ENCODE measurements at places on chromosomes 16 and 17. TPM values are rescaled to one million over a fixed set of nuclear protein-coding genes. Genes with fewer than 3 reads are reported as not detected.

Gene RARA
- total RNA-seq: 85.5 TPM

- H3K27me3 ChIP-seq: no peaks in the 10 kb centered on the region
- H3K4me1 ChIP-seq: peaks cover 14% of the 10 kb centered on the region
- H3K27ac ChIP-seq: no peak overlapping the region
- peaks cover 60% of the 10 kb centered on the region for H3K36me3 ChIP-seq
These were observed 16.0 kb downstream of the NDUFAF8 start for GRCh38 chr17:81254955-81255717.

GRCh38 chr16:75061669-75062068 is 54.9 kb downstream of the LDHD start:
- no peaks in the 10 kb centered on the region for H3K36me3 ChIP-seq
- no peak overlapping the region for H3K27ac ChIP-seq
- H3K4me1 ChIP-seq: peaks cover 21% of the 10 kb centered on the region
- H3K4me3 ChIP-seq: no peak overlapping the region
- peaks cover 26% of the 10 kb centered on the region for H3K27me3 ChIP-seq

DNA sequence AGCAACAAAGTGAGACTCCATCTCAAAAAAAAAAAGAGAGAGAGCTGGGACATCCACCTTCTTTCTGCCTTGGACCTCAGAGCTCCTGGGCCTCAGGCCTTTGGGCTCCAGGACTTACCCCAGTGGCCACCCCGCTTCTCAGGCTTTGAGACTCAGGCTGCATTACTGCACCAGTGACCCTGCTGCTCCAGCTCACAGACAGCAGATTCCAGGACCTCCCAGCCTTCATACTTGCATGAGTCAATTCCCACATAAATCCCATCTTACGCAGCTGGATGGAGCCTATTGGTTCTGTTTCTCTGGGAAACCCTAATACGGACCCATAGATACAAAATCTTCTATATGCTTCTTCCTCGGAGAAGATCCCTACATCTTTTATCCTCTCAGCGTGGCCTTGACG is 2.1 kb upstream of the CEP295NL start:
- no peak overlapping the region for H3K27ac ChIP-seq
- H3K4me1 ChIP-seq: no peaks in the 10 kb centered on the region
- H3K36me3 ChIP-seq: no peaks in the 10 kb centered on the region
- no peak overlapping the region for H3K4me3 ChIP-seq
- no peaks in the 10 kb centered on the region for H3K27me3 ChIP-seq
- no peak for DNase-seq

Gene PIK3R5
- total RNA-seq: 69.9 TPM

Gene ATAD5
- total RNA-seq: 7.4 TPM

Gene SPEM3
- not detected for total RNA-seq

Gene KRT12
- total RNA-seq: not detected

DNA sequence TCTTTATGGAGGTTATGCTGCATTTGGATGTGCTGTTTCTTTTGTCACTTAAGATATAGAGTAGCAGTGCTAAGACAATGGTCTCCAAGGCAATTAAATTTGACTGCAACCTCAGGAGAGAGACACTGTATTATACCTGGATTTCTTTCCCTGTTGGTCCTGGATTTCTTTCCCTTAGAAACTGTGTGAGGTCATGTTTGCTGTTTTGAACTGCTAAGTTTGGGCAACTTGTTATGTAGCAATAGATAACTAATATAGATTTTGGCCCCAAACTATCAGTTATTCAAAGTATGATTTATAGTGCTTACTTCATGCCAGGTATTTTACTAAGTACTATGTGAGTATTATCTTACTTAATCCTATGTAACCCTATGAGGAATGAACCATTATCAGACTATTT is 458.4 kb downstream of the HS3ST3B1 start:
- peaks cover 21% of the 10 kb centered on the region for H3K27me3 ChIP-seq
- H3K36me3 ChIP-seq: no peaks in the 10 kb centered on the region

DNA sequence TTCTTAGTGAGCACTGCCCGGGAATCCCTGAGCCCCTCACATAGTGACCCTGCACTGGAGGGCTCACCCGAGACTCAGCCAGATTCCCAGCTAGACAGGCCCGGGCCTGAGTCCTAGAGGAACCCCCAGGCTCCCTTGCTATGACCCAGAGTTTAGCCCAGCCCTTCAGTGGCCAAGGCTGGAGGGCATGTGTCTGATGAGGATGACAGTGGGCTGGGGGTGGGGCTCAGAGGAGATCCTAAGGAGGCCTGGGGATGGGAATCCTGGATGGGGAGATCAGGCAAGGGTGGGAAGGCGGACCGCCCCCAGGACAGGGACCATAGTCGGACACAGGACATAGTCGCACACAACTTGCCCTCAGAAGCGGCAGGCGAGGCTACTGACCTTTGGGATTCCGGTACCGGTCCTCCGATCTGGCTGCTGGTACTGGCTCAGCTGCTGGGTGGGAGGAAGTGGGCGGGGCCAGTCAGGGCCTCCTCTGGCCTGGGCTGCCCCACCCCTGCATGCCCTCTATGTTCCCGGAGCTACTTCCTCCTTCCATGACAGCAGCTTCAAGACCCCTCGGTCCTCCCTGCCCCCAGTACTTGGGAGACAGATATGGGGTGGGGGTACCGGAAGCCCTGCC is 1.1 kb downstream of the CD79B start:
- H3K4me3 ChIP-seq: peak overlapping the region; percentile 100
- peaks cover 85% of the 10 kb centered on the region for H3K4me1 ChIP-seq
- H3K36me3 ChIP-seq: peaks cover 51% of the 10 kb centered on the region
- no peaks in the 10 kb centered on the region for H3K27me3 ChIP-seq
- H3K27ac ChIP-seq: peak overlapping the region; percentile 85

Gene WSB1
- total RNA-seq: 215 TPM

Gene EPN3
- not detected for total RNA-seq

Gene PABPN1L
- 0.84 TPM for total RNA-seq

Gene CIBAR2
- not detected for total RNA-seq

DNA sequence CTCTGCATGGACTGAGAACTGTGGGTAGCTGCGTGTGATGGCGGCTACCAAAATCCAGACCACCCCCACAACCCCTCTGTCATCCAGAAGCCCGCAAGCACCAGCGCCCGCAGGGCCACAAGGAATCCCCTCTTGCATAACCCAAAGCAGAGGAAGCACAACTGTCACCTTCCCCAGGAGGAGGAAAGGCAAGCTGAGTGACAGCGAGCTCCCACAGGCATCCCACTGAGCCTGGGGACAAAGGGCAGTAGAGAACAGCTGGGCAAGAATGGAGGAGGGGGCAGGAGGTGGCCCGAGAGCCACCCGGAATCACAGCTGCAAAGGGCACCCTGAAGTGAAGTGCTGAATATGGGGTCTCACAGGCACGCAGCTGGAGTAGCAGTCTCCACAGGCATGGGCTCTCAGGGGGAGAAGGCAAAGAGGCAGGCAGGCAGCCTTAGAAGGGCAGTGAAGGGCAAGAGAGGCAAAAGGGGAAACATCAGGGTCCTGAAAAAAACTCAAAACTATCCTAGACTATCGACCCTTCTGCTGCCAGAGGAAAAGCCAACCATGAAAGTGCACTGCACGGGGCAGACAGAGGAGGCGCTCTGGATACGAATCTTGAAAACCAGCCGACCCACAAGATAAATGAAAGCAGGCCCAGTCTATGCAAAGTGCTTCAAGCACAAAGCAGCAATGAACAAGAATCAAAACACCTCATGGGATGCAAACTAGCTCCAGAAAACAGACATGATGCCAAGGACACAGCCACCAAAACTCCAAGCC is 17.1 kb downstream of the USP36 start:
- no peak overlapping the region for H3K4me3 ChIP-seq
- no peak overlapping the region for H3K27ac ChIP-seq
- H3K36me3 ChIP-seq: peaks cover 87% of the 10 kb centered on the region
- peaks cover 8% of the 10 kb centered on the region for H3K4me1 ChIP-seq

DNA sequence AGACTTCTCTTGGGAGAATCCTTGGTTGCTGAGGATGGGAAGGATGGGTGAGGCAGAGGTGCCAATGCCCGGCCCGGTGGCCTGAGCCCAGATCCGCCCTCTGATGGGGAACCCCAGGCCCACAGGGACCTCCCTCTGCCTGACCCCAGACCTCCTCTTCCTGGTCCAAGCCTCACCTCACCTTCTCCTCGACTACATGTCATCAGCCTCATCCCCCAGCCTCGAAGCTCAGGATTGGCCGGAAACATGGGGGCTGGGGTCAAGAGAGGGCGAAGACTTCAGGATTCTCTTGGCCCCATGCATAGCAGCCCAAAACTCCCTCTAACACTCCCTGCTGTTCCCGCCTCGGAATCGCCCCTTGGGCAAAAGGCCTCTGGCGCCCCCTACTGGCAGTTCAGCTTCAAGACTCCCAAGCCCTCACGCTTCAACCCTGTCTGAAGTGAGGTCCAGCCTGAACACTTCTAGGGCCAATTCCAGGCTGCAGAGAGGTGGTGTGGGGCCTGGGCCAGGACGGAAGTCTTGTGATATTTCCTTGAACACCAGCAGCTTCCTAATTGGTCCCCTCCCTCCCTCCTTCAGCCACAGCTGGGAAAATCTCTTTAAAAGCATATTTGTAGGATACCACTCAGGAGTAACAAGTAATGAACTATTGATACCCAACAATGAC is 47.2 kb downstream of the ARHGAP27 start:
- peak; percentile 89 for DNase-seq
- H3K36me3 ChIP-seq: no peaks in the 10 kb centered on the region
- H3K4me1 ChIP-seq: peaks cover 5% of the 10 kb centered on the region
- H3K27ac ChIP-seq: no peak overlapping the region

DNA sequence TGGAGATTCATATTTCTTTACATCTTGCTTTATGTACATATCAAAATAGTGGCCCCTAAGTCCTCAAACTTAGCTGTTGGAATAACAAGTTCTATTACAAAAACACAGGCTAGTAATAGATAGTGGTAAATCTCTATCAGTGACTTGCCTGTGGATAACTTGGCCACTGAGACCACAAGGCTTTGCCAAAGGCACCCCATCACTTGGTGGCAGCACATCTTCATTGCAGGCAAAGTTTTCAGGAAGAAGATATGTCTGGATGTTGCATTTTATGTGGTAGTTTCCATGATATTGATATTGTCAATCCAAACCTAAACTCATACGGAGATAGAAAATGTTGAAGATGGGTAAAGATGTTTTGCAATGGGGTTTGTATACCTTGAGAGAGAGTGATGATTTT is 58.5 kb downstream of the KNOP1 start:
- no peaks in the 10 kb centered on the region for H3K27me3 ChIP-seq
- no peaks in the 10 kb centered on the region for H3K4me1 ChIP-seq
- H3K4me3 ChIP-seq: no peak overlapping the region
- H3K27ac ChIP-seq: no peak overlapping the region
- H3K36me3 ChIP-seq: peaks cover 6% of the 10 kb centered on the region

- no peaks in the 10 kb centered on the region for H3K27me3 ChIP-seq
- no peak overlapping the region for H3K27ac ChIP-seq
- H3K4me3 ChIP-seq: no peak overlapping the region
- no peak for DNase-seq
- H3K4me1 ChIP-seq: no peaks in the 10 kb centered on the region
- no peaks in the 10 kb centered on the region for H3K36me3 ChIP-seq
These were observed 380.4 kb upstream of the CCL2 start for GRCh38 chr17:33874617-33875060.

DNA sequence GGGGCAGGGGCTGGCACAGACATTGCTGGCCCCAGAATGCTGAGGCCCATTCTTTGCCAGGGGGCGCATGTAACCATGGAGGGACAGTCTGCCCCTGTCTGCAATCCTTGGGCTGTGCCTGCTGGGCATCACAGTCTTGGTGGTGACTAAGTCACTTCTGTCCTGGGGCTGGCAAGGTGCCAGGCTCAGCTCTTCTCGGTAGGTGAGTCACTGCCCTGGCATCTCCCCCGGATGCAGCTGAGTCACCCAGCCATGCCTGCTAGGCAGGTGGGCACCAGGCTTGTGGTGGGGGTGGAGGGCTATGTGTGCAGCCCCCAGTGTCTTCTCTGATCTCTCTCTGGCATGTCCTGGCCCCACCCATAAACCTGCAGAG is 5.6 kb downstream of the RARA start:
- no peaks in the 10 kb centered on the region for H3K36me3 ChIP-seq
- DNase-seq: peak; percentile 67
- peaks cover 78% of the 10 kb centered on the region for H3K4me1 ChIP-seq

Gene CCL1
- not detected for total RNA-seq

- H3K27me3 ChIP-seq: no peaks in the 10 kb centered on the region
- H3K27ac ChIP-seq: peak overlapping the region; percentile 90
- DNase-seq: peak; percentile 85
These were observed 7.3 kb downstream of the ABI3 start for GRCh38 chr17:49217651-49218413.

Gene AOC2
- 3.8 TPM for total RNA-seq

DNA sequence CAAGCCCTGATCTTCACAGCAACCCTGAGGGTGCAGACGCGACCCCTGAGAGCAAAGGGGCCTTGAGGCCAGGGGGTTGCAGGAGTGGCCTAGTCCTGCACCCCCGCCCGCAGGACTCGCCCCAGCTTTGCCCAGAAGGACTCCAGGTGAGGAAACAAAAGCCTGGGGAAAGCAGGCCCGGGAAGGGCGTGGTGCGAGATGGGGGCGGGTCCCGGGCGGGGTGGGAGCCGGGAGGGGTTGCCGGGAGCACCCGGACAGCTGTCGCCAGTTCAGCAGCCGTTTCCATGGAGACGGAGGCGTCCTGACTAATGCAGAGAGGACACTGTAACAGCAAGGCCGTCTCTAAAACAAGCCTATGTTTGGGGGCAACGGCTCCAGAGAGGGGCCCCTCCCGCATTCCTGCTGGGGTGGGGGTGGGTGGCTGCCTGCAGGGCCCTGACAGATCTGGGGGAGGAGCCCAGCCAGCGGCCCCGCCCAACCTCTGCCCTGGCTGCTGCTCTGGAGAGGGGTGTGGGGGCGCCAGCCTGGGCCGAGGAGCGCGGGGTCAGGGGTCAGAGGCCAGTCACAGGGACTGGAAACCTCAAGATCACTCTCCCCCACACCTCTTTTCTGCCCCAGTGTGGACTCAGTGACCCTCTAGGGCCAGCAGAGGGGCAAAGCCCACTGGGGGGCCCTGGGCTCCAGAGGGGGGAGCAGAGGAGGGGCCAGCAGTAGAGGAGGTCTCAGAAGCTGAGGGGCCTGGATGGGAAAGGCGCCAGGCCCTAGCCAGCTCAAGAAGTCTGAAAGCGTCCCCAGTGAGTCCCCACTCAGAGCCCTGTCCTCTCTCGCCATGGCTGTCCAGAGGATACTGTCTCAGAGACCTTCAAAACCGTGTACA is 3.1 kb upstream of the TPPP3 start:
- no peak overlapping the region for H3K27ac ChIP-seq
- no peak overlapping the region for H3K4me3 ChIP-seq
- no peaks in the 10 kb centered on the region for H3K36me3 ChIP-seq
- DNase-seq: no peak
- peaks cover 28% of the 10 kb centered on the region for H3K4me1 ChIP-seq
- peaks cover 55% of the 10 kb centered on the region for H3K27me3 ChIP-seq

DNA sequence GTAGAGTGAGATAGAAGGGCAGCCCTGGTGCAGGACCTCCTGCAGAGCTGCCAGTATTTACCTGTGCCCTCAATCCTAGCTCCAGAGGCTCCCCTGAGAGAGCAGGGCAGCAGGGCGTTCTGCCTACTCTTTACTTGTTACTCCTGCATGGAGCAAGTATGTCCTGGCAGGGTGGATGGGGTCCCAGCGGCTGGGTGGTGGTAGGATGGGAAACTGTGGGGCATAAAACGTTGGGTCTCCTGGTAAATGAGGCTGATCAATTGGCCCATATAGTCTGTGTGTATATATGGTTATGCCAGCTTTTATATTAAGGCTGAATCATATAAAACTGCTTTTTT is 192.0 kb downstream of the NTN1 start:
- DNase-seq: no peak
- no peaks in the 10 kb centered on the region for H3K27me3 ChIP-seq
- H3K27ac ChIP-seq: no peak overlapping the region
- no peak overlapping the region for H3K4me3 ChIP-seq
- no peaks in the 10 kb centered on the region for H3K4me1 ChIP-seq

GRCh38 chr17:65278050-65278819 is 141.1 kb downstream of the RGS9 start:
- DNase-seq: no peak
- no peak overlapping the region for H3K4me3 ChIP-seq
- H3K27ac ChIP-seq: no peak overlapping the region
- no peaks in the 10 kb centered on the region for H3K36me3 ChIP-seq
